ENCODE measurements at places on chromosomes 7 and 10. TPM values are rescaled to one million over a fixed set of nuclear protein-coding genes. Genes with fewer than 3 reads are reported as not detected.

Gene C10orf67
- not detected for total RNA-seq

Gene PLCE1
- total RNA-seq = 3.4 TPM

Gene DYNC1I1
- total RNA-seq = 2.2 TPM

Gene FAM13C
- total RNA-seq = 26.9 TPM

Gene SPDYE8
- total RNA-seq = not detected

Gene RFC2
- 12.5 TPM for total RNA-seq

Gene ASIC3
- total RNA-seq = not detected

Gene CFAP43
- total RNA-seq = 0.38 TPM

Measured in esophagus squamous epithelium (tissue), 5 donors.